ENCODE measurements at places on chromosomes 11 and 22. TPM values are rescaled to one million over a fixed set of nuclear protein-coding genes. Genes with fewer than 3 reads are reported as not detected.

Gene AQP11
- 1.2 TPM for total RNA-seq

Gene CBLIF
- not detected for total RNA-seq

Gene SLC6A5
- total RNA-seq = not detected

Gene VPREB1
- not detected for total RNA-seq

Gene OR51B4
- not detected for total RNA-seq

Data from H1 (cell line).